ENCODE measurements at places on chromosomes 4 and X.

GRCh38 chr4:81631958-81632441 is 160.3 kb upstream of the RASGEF1B start:
- DNase-seq, result no peak

DNA sequence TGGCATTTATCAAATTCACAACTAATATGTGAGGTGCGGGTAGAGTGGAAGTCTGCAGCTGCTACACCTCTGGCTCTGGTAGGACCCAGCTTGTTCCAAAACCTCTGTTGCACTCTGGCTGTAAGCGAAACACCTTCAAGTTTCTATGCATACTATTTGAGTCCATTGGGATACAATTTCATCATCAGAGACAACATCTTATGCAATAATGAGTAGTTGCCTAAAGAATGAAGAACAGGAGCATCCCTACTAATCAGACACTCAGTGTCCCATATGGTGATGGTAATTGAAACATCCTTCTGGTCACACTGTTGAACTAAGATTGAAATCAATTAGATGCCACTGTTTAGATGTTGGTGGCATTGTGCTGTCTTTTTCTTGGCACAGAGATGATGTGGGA is 178.4 kb downstream of the MGST2 start:
- DNase-seq, result no peak

- no peak for DNase-seq
Measured at GRCh38 chr4:2141022-2141761, 82.1 kb downstream of the NAT8L start.

DNA sequence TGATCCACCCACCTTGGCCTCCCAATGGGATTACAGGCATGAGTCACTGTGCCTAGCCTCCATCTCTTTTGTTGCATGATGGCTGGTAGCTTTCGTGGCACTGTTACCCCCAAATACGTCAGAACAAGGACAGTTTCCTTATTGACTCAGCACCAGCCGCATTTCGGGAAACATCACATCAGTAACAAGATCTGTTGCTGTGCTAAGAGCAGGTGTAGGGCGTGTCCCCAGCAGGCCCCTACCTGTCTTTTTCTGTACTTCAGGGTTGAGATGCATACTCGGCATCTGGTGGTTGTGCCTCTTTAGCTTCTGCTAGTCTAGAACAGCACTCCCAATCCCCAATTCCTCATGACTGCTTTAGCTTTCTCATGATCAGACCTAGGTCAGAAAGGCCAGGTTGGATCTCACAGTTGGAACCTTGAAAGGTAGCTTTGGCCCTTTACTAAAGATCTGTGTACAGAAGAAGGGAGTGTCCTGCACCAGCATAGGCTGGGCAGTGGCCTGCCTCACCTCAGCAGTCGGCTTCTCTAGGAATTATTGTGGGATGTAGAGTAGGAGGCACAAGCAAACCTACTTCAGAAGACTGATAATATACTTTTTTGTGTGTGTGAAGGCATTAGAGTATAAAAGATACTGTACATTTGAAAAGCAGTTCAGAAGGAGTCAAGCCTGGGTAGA is 36.8 kb downstream of the NSD2 start:
- DNase-seq, result no peak

GRCh38 chr4:187183826-187184225 is 460.2 kb upstream of the FAT1 start:
- DNase-seq, result no peak

DNA sequence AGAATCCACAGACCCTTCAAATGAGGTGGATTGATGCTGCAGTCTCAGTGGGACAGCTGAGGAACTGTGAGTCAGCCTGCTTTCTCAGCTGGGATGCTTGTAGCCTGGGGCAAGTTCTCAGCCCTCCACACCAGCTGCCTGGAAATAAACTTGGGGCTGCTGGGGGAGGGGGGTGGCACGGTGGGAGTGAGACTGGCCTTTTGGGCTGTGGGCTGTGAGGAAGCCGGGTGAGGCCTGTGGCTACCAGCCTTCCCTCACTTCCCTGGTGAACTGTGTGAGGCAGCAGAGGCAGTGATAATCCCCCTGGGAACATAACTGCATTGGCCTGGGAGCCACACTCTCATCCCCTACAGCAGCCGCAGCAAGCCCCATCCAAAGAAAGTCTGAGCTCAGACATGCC is 114.5 kb upstream of the GUCY1A1 start:
- no peak for DNase-seq

DNA sequence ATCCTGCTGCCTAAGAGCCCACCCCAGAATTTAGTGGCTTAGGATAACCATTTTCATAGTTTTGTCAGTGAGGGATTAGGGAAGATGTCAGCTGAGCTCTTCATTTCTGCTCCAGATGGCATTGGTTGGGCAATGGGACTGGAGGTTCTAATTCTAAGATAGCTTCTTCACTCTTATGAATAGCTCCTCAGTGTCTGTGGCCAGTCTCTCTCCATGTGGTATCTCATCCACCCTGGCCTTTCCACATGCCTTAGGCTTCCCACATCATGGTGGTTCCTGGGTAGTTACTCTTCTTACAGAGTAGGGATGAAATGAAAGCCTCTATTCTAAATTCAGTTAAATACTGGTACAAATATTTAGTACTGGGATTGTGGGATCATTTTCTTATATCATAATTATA is 31.3 kb downstream of the REPS2 start:
- no peak for DNase-seq

- DNase-seq, result no peak
Measured at GRCh38 chr4:78566834-78567499, 15.4 kb downstream of the ANXA3 start.

DNA sequence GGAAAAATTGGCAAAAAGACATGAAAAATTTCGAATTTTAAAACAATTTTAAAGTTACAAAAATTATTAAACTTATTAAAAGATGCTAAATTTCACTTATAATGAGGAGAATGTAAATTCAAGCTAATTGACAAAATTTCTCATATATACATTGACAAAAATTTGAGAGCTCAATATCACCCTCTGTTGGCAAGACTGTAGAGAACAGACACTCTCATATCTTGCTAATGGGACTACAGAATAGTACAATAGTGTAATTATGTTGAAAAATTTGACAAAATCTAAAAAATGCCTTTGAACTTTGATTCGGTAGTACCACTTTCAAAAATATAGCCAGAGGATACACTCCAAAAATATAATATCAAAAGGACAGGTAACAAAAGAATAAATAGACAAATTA is 29.8 kb downstream of the DCAF8L2 start:
- no peak for DNase-seq

GRCh38 chr4:75895744-75896314 is 6.4 kb downstream of the PPEF2 start:
- no peak for DNase-seq

GRCh38 chr4:124936427-124936826 is 223.9 kb upstream of the ANKRD50 start:
- no peak for DNase-seq

- DNase-seq, result no peak
Measured at GRCh38 chrX:53768451-53768850, 81.9 kb upstream of the HUWE1 start.

GRCh38 chr4:74266081-74266480 is 42.2 kb upstream of the EPGN start:
- no peak for DNase-seq

DNA sequence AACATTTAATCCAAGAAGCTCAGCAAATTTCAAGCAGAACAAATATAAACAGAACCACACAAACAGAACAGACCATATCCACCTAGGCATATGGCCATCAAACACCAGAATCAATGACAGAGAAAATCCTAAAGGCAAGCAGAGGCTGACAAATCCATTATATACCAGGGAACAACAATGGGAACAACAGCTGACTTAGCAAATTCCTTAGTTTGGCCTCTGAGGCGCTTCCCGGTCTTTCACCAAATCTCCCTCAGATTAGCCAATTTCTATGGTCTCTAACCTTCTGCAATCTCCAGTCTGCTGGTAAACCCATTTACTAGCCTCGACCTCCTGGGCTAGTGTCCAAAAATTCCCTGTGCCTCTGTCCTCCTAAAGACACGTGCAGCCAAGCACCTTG is 59.2 kb downstream of the GPR143 start:
- no peak for DNase-seq

DNA sequence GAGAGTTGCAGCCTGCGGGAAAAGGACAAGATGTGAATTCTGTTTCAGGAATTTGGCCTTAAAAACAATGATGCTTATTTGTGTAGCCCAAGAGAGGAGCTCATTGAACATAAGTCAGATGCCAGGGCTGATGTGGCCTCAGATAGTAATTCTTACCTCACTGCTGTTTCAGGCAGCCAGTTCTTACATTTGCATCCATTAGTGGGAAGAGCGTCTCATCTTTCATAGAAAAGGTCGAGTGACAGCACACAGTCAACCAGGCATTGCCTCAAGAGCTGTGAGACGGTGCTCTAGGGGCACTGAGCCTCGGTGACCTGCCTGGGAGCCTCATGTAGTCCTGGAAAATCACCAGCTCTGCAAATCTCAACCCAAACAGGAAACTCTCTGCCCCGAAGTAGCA is 174.9 kb upstream of the FRG1 start:
- no peak for DNase-seq

- no peak for DNase-seq
Measured at GRCh38 chrX:130861462-130861861, 41.5 kb downstream of the ENOX2 start.

DNA sequence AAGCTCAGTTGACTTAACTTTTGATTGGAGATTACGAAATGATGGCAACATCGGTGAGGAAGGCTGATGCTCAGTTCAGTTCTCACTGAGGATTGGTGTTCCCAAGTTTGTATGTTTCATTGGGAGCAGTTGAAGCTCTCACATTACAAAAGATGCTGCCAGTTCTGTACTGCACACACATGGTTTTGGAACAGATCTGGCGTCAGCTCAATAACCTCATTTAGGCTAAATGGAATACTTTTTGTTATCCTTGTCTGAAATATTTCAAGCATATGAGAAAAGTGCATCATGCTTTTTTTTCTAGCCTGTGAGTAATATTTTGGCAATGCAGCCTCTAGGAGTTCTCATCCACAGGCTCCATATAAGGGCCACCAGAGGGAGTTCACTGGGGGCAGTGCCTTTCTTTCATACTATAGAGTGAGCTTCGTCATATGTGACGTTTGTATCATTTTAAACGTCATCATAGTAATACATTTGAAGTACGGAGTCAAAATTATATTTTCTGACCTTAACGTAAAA is 4.1 kb downstream of the ENPEP start:
- DNase-seq, result no peak

DNA sequence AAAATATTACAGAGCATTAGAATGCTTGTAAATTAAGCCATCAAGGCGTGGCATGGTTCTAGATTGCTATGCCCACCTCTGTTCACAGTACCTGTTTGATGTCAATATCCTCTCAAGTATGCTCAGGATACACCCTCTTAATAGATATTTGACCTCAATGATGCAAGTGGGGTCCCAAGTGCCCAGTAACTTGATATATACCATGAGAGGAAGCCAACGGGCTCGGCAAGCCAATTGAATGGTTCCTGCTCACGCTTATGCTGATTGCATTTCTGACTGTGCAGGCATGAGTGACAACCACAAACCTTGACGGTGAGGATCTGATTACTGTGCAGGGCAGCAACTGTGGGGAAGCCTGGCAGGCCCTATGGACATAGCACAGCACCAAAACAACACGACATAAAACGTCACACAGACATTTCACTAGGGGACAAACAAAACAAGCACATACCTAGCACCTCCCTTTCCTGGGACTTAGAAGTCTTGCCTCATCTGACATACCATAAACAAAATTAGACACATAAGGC is 179.1 kb upstream of the ETNPPL start:
- no peak for DNase-seq

GRCh38 chrX:68396953-68397352 is 36.3 kb downstream of the OPHN1 start:
- no peak for DNase-seq

DNA sequence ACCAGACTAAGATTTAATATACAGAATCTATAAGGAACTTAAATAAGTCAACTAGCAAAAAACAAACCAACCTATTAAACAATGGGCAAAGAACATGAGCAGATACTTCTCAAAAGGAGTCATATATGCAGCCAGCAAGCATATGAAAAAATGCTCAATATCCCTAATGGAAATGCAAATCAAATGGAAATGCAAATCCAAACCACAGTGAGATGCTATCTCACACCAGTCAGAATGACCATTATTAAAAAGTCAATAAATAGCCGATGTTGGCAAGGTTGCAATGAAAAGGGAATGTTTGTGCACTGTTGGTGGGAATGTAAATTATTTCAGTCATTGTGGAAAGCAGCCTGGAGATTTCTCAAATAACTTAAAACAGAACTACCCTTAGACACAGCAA is 97.0 kb upstream of the SLC6A14 start:
- DNase-seq, result no peak

DNA sequence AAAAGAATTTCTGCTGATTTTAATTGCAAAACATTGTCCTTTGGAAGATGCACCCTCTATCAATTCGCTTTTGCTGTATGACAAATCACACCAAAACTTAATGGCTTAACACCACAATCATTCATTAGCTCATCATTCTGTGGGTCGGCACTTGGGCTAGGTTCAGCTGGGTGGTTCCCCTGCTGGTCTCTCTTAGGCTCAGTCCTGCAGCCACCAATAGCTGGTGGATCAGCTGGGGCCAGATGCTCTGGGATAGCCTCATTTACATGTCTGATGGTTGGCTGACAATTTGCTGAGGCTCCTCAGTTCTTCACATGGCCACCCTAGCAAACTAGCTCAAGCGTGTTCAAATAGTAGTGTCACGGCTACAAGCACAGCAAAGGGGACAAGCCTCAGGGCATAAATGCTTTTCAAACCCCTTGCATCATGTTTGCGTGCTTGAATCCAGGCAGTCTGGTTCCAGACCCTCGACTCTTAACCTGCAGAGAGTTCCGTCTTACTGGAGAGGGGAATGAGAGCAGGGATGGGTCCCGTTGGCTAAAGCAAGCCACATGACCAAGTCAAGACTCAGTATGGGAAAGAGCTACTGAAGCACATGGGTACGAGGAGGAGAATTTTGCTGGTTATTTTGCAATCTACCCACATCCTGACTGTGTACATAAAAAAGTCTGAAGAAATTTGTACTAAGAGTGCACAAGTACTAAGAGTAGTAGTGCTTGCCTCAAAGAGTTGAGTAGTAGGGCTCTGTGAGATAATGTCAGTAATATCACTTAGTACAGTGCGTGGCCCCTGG is 7.5 kb upstream of the ACSL1 start:
- DNase-seq, result no peak

GRCh38 chrX:79133904-79134303 is 10.6 kb upstream of the GPR174 start:
- DNase-seq, result no peak

DNA sequence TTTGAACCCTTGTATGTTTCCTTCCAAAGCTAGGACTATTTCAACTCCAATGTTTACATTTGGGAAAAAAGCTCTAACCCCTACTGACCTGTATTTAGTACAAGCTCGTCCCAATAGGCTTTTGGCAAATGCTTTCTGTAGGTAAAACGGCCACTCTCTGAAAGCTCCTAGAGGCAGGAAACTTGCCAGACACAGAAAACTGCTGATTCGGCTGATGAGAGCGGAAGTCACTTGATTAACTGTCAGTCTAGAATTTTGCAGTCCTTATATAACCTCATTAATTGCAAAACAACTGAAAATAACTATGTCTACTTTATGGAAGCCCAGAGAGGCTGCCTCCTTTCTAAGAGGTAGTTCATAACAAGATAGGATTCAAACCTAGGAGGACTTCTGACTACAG is 108.1 kb downstream of the TSPAN7 start:
- no peak for DNase-seq

Data from stimulated activated CD8-positive, alpha-beta memory T cell treated with anti-CD3 and anti-CD28 coated beads, Interleukin-15, amount 100 ng/mL, for 48 hours (primary cell).